ENCODE measurements at places on chromosomes 5 and 9.

DNA sequence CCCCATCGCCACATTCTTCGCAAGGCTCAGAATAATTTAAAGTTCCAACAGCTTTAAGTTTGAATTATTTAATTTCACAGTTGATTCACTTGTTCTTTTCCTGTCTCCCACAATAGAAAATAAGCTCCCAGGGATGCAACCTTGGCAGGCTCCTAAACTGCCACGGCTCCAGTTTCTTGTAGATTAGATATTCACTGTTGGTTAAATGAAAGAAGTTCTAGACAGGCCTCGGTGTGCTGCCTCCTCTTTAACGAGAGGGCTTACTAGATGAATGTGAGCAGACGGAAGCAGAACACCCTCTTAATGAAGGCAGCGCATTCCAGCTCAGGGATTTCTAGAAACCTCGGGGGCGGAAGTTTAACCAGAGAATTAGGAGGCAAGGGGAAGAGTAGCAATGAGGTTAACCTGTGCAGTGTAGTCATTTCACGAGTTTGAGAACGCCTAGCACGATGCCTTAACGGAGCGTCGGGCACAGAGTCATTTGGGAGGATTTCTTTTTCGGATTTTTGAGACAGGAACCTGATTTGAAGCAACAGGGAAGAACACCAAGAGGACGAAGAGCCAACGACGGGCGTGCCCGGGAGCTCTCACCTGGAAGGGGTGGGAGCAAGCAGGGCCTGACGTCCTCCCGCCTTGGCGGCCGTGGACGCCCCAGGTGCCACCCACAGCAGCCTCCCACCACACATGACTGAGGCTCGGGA lies 637 bp upstream of the SMC5 start:
- DNase-seq: peak; percentile 58

- peak; percentile 52 for DNase-seq
Measured at GRCh38 chr5:69271376-69271775, 36.7 kb downstream of the CDK7 start.

DNA sequence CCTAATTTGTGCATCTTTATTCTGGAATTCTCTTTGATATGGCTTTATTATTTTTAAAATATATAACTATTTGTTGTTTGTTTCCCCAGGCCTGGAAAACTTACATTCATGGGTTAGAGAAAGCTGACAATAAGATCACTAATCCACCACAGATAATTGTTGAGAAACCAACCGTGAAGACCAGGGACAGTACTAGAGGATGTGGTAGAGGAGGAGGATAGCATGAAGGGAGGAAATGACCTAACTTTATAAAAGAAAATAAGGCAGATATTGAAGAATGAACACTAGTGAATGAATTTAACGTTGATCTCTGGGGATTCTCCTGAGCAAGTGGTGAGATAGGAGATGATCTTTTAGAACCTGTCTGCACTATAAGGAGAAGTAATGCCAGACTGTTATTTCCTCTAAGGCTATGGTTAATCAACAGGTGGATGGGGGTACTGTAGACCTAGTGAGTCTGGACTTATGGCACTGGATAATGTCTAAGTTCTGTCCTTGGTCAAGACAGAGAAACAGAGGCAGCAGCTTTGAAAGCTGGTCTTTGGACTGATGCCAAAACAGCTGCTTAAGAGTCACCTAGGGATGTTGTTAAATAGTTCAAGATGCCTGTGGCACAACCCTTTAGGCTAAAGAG lies 52.4 kb downstream of the NREP start:
- DNase-seq: no peak

- peak; percentile 70 for DNase-seq
Measured at GRCh38 chr5:6745706-6746222, 32.5 kb downstream of the TENT4A start.

DNA sequence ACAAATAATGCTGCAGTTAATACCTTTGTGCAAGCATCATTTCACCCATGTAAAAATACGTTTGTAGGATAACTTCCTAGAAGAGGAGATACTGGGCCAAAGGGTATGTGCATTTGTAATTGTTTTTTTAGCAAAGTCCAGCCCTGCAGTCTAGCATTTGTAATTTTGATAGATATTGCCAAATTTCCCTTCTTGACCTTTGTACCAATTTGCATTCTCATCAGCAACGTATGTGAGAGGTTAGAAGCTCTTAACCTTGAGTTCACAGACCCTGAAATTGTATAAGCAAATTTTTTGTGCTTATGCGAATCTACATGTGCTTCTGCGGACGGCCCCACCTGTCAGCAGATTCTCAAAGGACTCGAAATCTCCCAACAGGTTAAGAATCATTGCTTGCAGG lies 18.6 kb upstream of the TOMM5 start:
- DNase-seq: no peak

- DNase-seq: no peak
Measured at GRCh38 chr9:77680581-77680980, 32.5 kb upstream of the GNA14 start.

GRCh38 chr9:2154731-2155130 lies 139.6 kb downstream of the SMARCA2 start:
- DNase-seq: no peak

DNA sequence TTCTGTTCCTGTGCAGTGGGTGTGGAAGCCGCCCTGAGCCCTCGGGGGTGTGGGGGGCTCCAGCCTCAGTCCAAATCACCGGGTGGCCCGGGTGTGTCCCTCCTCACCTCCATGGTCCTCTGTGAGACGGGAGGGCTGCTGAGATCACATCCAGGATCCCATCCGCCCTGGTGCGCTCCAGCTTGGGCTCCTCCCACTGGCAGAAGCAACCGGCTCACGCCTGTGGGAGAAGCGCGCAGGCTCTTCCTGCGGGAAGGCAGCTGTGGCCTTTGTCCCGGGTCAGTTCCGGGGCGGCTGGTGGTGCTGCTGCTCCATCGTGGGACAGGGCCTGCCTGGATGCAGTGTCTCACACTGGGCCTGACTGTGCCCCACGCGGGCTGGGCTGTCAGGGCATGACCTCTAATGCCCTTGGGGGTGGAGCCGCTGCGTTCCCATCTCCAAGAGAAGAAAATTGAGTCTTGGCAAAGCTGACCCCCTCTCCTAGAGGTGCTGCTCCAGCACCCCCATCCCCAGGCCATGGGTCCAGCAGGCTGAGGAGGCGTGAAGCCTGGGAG lies 18.5 kb downstream of the OLFM1 start:
- DNase-seq: no peak

DNA sequence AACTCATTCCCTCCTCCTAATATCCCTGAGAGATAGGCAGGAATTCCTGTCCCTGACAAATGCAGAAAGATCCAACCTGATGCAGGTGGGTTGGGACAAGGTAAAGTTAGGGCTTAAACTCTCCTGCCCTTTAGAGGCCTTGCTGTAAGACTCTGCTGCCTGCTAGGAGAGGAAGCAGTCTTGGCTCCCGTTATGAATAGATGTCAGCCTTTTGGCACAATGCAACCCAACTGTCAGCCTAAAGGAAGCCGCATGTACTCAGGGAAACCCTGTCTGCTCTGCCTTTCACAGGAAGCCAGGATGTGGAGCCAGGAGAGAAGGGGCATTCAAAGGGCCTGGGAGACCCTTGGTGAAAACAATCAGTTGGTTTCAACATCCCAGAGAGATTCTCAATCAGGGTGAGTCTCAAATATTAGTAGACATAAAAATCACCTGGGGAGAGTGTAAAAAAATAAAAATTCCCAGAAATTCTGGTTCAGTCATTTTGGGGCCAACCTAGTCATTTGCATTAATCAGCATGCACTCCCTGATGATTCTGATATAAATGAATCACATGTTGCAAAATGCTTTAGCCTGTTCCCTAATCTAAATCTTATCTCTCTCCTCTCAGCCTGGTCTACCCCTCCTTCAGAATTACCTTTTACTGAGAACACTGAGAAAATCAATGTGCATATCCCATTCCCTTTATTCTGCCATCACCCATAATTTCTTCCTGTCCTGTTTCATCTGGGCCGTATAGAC lies 136.2 kb upstream of the TRIM32 start:
- no peak for DNase-seq

DNA sequence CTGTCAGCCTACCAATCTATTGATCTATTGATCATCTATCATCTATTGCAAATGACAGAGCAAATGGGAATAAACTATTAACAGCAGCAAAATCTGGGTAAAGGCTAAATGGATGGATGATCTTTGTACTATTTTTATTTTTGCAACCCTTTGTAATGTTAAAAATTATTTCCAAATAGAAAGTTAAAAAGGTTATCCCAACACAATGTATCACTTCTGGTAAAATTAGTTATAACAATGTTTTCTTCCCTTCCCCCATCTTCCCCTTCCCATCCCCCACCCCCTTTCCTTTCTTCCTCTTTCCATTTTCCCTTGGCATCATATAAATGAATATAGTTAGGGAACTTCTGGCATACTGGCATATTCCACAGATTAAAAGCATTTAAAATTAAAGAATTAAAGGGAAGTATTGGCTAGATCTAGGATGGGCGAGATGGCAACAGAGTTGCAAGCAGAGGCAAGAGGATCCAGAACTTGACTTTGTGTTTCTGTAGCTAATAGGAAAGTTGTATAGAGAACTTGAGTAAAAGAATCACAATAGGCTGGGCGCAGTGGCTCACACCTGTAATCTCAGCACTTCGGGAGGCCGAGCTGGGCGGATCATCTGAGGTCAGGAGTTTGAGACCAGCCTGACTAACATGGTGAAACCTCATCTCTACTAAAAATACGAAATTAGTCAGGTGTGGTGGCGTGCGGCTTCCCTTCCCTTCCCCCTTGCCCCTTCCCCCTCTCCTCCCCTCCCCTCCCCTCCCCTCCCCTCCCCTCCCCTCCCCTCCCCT lies 66.6 kb upstream of the TAF11L2 start:
- no peak for DNase-seq

DNA sequence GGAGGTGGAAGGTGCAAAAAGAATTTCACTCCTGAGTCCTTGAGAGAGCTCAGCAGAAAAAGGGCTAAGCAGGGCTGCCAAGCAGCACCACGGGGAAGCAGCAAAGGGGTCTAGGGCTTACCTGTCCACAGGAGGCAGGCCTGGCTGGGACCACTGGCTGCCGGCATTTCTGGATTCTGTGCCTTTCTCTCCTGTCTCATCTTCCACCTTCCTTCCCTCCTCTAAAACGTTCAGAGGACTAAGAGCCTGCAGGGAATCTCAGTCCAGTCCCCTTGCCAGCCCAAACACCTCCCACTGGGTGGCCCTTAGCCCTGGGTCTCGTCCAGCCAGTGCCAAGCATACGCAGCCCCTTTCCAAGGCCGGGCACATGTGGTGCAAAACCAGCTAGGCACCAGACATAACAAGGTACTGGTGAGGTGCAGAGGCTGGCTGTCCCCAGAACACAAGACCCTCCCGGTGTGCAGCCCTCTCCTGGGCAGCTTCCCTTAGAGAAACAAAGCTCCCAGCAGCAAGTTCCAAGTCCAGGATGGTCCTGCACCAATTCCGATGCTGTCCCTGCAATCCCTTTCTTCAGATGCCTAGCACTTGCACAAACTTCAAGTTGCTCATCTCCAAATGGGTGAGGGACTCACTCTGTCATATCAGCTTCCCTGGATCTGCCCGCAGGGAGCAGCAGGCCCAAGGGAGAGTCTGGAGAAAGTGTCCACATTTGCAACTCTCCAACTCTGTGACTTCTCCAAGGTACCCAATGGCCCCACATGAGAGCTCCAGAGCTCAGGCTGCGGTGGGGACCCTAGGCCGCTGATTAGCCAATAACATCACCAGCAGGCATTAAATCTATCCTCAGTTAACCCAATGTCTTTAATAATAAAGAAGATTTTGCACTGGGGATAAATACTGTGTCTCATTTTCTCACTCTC lies 126.3 kb downstream of the C5orf15 start:
- no peak for DNase-seq

DNA sequence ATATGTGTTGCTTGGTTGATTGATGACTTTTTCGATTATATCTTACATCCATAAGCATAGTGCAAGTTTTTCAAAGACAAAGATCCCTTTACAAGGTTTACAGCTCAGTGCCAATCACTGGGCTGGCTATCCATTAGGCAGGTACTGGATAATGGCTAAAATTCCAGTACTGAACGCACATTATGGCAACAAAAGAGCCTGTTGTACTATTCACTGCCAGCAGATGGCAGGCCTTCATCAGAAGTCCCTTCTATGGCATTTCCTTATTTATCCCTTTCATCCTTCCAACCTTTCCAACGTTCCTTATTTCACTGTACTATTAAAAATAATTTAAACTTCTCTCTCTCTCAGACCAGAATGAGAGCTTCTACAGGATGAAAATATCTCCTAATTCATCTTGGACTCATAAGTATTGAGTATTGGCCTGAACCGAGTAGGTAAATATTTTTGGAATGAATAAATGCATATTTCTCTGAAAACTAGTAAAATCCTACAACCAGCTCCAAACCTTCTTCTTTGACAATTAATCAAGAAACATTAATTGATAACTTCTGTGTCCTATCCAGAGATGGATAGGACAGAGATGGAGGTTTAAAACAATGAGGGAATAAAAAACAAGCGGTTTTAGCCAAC lies 6.7 kb upstream of the WNT8A start:
- DNase-seq: peak; percentile 68

DNA sequence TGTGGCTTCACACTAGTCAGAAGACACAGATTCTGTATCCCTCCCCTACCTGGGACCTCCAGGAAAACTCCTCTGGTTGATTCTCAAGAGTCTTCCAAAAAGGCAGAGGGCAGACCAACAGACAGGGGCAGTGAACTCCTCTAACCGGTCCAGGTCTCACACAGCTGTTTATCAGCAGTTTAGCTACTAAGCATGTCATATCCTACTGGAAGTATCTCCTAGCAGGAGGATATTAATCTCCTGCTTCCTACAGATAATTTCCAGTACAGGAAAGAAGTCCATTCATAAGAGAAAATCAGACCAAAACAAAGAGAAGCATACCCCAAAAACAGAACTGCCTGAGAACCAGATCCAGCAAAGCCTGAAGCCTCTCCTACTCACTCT lies 64.3 kb downstream of the DTWD2 start:
- DNase-seq: no peak

DNA sequence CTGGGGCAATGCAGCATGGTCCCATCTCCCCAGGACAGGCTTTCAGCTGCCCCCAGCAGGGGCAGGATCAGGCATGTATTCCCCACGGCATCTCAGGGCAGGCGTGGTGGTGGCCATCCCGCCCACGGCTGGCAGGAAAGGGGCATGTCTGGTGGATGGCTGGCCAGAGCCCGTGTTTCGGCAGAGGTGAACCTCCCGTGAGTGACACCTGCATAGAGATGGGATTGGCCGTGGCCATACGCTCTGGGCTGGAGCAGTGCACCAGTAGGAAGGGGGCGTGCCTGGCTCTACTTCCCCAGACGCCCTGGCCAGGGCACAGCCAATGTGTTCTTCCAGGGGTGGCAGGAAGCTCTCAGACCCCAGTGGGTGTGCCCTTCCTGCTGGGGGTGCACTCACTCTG lies 139.1 kb downstream of the ZNF354C start:
- no peak for DNase-seq

GRCh38 chr9:121945849-121946248 lies 147.3 kb downstream of the TTLL11 start:
- DNase-seq: no peak

GRCh38 chr5:159171274-159171673 lies 38.1 kb downstream of the RNF145 start:
- DNase-seq: no peak
